ENCODE measurements at places on chromosomes 1 and 21.

- DNase-seq: no peak
These were observed 48.8 kb upstream of the DARS2 start for GRCh38 chr1:173775578-173776226.

GRCh38 chr1:203511930-203512329 is 18.0 kb downstream of the OPTC start:
- DNase-seq: no peak

DNA sequence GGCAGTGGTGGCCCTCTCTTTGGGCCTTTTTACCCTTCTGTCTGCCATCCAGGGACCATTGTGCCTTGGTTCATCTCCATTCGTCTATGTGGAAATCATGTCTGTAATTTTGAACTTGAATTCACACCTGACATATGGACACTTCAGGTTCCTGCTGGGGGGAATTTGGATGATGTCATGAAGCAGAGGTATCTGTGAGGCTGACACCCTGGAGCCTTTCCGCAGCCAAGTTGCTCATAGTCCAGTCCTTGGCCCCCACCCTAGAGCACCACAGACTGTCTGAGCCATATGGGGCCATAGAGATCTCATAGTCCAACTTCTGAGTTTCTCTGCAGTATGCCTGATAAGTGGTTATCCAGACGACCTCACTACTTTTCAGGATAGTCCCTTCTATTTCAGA is 147.7 kb upstream of the CACNA1E start:
- no peak for DNase-seq

GRCh38 chr1:47725000-47725473 is 272.1 kb downstream of the TRABD2B start:
- no peak for DNase-seq

- DNase-seq: peak; percentile 48
These were observed 9.2 kb upstream of the CBR3 start for GRCh38 chr21:36125512-36126207.

DNA sequence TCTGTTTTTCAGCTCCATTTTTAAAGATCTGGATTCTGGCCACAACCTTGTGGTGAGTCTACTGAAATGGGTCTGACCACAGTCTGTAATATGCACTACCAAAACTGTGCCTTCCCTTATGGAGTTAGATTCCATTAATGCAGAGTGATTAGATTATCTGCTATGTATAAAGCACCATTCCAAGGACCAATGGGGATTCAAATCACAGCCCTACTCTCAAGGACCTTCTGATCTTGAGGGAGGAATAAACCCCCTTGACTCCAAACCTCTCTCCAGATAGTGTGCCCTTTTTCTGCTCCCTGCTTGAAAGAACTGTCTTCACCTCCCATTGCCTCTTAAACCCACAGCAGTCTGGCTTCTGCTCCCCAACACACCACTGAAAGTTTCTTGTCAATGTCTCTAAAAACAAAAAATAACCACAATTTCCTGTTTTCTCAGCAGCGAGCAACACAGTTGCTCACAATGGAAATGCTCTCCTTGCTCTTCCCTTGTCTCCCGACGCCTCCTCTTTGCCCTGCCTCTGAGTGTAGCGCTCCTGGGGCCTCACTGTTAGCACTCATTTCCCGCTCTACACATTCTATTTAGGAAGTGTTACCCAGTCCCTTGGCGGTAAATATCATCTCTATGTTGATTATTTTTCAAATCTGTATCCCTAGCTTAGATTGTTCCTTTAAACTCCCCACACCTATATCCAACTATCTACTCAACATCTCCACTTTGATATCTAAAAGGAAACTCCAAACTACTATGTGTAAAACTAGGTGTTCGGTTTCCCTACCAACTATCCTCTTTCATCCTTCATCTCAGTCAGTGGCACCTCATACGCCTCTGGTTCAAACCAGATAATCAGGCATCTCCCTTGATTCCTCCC is 13.6 kb downstream of the PCNX2 start:
- peak; percentile 67 for DNase-seq

DNA sequence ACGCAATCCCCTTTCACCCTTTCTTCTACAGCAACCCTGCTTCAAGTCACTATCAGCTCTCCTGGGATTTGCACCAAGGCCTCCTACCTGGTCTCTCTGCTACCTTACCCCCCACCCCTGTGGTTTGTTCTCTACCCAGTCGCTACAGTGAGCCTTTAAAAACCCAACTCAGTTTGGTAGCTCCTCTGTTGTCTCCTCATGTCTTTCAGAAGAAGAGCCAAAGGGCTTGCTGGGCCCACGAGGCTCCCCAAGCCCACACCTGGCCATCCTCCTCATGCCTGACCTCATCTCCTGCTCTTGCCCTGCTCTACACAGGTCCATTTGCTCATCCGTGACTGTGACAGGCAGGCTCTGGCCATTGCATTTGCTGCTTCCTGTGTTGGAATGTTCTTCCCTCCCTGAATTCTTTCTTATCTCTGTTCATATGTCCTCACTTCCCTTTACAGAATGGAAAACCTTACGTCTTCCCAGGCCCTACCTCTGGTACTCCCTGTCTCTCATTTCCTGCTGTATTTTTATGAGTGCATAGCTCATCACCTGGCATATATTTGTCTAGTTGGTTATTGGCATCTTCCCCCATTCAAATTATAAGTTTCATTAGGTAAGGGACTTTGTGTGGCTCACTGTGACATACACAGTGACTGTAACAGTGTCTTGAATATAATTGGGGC is 3.3 kb downstream of the RGS16 start:
- no peak for DNase-seq

DNA sequence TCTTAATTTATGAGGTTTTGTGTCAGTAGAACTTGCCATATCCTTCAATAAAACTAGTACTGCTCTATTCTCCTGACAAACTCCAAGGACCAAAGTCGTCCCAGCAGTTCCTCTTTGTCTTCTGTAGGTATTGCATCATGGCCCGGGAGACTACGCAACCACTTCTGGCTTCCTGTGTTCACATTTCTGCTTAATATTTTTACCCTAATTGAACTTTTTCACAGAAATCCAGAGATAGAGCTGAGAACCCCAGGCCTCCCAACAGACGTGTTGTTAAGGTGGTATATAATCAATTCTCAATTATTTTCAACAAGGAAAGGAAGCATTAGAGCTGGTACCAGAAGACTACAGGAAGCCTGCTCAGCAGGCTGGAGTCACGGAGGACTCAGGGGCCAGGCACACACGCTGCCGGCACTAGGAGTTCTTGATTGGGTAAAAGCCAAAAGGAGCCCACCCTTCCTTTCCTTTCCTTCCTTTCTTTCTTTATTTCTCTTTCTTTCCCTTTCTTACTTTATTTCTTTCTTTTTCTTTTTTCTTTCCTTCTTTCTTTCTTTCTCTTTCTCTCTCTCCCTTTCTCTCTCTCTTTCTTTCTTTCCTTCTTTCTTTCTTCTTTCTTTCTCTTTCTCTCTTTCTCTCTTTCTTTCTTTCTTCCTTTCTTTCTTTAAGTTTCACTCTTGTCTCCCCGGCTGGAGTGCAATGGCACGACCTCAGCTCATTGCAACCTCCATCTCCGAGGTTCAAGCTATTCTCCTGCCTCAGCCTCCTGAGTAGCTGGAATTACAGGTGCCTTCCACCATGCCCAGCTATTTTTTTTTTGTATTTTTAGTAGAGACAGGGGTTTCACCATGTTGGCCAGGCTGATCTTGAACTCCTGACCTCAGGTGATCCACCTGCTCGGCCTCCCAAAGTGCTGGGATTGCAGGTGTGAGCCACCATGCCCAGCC is 173.7 kb downstream of the ZBTB18 start:
- DNase-seq: no peak

- DNase-seq: peak; percentile 31
These were observed 12.9 kb downstream of the NRIP1 start for GRCh38 chr21:15051644-15052458.

- DNase-seq: peak; percentile 78
These were observed 46.6 kb upstream of the MAB21L3 start for GRCh38 chr1:116064616-116065015.

DNA sequence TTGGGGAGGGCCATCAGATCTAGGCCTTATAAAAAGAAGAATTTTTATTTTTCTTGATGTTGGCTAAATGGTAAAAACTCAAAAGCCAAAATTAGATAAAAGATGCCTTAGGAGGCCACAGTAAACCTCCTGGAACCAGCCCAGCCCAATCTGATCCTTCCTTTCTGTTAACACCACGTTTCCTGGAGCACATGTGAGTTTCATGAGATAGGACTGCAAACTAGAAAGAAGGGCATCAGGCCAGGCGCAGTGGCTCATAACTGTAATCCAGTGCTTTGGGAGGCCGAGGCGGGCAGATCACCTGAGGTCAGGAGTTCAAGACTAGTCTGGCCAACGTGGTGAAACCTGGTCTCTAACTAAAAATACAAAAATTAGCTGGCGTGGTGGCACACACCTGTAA is 6.7 kb downstream of the HSF2BP start:
- DNase-seq: no peak

- peak; percentile 96 for DNase-seq
These were observed 45.9 kb upstream of the NRDC start for GRCh38 chr1:51924455-51924854.

DNA sequence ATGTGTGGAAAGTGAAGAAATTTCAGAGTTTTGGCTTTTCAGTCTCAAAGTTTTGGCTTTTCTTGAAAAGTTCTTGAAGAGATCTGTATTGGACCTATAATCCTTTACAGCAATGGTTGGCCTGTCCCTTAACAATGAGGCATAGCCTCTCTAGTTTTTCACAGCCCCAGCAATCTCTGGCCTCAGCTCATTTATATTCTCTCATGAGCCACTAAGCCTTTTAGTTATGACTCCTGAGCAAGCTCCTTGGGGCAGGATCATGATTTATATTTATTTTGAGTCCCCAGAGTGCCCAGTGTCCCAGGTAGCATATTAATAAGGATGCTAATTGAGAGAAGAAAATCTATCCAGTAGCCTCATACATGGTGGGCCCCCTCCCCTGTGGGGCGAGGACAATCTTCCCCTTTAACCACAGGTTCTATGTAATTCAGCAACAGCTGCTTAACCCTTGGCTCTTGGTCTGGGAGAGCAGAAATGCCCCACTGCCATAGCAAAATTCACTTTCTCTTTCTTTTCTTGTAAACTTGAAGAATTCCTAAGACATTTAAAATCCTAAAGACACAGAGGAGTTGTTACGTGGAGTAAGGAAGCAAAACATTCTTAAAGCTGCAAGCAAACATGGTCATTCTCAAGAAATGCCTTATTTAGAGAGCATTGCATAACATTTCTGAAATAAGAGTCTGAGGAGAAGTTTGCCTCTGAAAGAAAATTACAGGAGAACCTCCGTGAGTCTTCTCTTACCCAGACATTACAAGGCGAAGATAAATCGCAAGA is 6.3 kb downstream of the NGF start:
- peak; percentile 69 for DNase-seq

DNA sequence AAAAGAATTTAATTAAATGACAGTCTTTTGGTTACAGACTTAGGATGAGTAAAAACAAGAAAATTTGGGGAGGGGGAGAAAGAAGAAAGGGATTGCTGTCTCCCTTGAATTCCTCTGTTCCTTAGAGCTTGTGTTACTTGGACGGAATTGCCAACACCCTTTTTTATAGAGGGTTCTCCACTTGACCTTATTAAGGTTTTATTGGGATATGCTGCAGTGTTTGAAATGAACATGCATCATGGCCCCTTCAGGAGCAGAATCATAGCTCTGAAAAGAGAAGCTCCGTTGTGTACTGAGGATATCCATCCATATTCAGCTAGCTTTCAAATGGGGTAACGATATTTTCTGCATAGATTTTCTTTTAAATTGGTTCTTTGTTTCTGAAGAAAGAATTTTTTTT is 48.2 kb upstream of the DNASE2B start:
- no peak for DNase-seq

DNA sequence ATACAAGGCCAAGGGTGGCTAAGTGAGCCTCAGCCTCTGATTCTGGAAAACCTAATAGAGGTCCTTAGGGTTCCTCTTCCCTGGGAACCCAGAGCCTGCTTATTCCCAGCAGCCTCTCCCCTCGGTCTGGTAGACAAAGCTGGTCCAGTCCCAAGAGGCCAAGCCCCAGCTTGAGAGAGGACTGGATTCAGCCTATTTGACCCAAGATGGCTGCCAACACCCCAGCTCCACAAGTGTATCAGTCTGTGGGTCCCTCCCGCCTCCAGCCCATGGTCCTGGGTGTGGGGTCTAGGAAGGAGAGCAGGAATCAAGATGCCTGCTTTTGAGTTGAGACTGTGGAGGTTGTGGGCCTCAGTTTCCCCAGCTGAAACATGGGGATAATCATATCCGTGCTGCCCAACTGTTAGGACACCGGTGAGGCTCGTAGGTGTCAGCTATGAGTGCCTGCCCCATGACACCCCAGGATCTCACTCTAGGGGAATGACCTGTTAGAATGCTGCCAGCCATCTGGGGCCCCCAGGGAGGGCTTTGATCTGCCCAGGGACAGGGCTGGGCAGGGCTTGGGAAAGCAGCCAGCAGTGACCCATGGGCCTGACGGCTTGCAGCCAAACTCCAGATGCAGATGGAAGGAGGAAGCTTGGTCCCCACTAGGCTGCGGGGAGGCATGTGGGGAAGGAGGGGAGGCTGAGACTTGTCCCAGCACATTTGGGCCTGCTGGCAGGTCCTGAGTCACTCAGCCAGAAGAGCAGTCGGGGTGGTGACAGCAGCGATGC is 45.4 kb downstream of the NUAK2 start:
- DNase-seq: no peak

DNA sequence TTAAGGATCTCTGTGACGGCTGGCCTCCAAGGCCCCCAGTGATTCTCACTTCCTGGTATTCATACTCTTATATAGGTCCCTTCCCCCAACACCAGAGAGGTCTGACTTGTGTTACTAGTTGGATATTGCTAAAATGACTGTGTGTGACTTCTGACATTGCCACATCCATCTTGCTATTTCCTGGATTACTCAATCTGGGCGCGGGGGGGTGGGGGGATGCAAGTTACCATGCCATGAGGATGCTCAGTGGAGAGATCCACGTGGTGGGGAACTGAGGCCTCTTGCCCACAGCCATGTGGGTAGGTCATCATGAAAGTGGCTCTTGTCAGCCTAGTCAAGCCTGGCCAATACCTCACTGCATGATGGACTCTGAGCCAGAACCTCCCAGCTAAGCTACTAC is 117.0 kb downstream of the UBE2U start:
- peak; percentile 94 for DNase-seq

GRCh38 chr1:106498238-106498637 is 558.2 kb upstream of the PRMT6 start:
- DNase-seq: peak; percentile 16

GRCh38 chr1:50972766-50973165 is 2.7 kb downstream of the CDKN2C start:
- DNase-seq: no peak

DNA sequence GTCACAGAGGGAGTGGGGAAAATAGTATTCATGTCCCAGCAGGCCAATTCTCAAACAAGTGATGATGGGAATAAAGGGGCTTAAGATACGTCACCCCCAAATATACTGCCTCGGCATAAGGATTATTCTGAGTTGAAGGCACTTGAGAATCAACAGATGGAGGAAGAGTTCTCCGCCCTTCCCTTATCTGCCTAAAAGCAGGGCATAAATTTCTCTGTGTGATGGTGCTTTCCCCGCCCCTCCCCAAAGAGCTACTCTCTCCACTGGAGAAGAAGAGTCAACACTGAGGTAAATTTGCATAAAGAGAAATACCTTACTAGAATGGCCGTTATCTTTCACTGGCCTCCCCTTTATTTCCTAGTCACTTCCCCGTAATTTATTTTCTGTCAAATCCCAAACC is 18.7 kb downstream of the BECN2 start:
- no peak for DNase-seq

Measured in fibroblast of skin of right biceps (primary cell).